ENCODE measurements at places on chromosomes 1 and 21. TPM values are rescaled to one million over a fixed set of nuclear protein-coding genes. Genes with fewer than 3 reads are reported as not detected.

DNA sequence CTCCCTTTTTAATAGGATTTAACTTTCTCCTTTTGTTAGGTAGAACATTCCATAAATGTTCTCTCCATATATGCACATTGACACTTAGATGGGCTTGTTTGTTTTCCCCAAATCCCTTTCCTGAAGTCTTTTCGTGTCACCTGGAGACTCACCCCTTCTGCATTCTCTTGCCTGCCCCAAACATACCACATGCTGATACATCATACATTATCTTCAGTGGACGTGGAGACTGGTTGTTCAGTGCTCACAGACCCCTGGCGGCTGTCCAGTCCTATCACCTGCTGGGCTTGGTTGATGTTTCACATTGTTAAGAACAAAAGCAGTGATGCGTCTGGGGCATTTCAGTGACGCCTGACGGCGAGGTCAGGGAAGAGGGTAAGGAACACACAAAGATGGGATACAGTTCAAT lies 22.2 kb downstream of the FMOD start:
- no peak for DNase-seq
- no peak overlapping the region for H3K4me3 ChIP-seq
- H3K27me3 ChIP-seq: peaks cover 49% of the 10 kb centered on the region
- no peak overlapping the region for H3K27ac ChIP-seq
- H3K36me3 ChIP-seq: no peaks in the 10 kb centered on the region

DNA sequence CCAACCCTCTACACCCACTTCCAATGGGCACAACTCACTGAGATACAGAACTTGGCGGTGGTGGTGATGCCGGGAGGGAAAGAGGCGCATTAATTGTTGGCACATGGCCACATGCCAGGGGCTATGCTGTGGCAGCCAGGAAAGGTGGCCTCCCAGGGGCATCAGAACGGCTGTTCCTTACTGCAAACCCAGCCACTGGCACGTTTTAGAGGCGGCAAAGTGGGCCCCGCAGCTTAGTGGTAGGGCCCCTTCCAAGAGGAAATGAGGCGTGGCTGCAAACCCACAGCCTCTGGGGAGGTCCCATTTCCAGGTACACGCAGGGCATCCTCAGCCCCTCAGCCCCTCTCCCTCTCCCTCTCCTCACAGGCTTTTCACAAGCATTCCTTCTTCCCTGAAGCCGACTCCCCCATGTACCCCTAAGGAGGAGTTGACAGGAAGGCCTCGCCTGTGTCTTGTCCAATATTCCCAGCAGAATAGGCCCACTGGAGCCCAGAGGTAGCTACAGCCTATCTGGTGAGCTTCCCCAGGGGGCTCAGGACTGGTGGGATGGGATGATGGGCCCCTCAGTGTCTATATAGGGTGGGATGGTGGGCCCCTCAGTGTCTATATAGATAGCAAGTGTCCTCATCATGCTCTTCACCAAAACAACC lies 166.2 kb downstream of the CLIC6 start:
- H3K36me3 ChIP-seq: peaks cover 41% of the 10 kb centered on the region
- H3K27ac ChIP-seq: peak overlapping the region; percentile 52
- H3K4me1 ChIP-seq: peaks cover 28% of the 10 kb centered on the region
- H3K4me3 ChIP-seq: no peak overlapping the region

DNA sequence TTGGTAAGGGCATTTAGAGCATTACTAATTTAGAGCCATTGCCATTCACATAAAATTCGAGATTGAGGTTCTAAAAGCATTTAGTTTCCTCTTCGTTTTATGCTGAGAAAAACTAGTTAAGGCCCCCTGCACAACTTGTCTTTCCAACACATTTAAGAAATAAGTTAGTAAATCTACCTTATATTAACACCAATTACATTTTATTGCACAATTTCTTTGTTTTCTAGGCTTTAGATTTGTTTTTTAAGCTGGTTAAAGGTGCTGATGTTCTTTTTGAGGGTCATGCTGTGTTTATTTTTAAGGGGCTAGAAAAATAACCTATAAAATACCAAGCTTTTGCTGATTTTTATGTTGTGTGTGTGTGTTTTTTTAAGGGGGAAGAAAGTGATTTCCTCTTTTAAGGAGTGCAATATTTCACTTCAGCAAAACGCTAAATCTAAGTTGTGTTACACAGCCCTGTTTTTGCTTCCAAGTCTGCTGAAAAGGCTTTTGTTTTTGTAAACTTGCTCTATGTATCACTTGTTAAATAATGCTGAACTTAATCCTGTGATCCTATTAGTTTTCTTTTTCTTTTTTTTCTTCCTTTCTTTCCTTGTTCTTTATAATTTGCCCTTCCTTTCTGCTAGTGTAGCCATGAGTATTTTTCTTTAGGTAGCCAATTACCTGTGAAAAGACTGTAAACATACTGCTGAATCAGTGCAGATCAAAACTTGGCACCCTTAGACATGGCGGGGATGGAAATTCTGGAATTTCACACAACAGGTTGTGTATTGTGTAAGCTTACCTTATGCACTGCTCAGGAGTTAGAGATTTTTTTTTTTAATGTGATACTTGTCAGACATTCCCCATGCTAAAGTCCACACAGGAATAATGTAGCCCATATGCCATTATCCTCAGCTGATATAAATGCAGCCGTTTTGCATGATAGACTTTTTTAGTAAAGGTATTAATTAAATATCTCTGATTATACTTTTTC lies 1.5 kb downstream of the CEPT1 start:
- peak overlapping the region; percentile 77 for H3K4me3 ChIP-seq
- H3K27ac ChIP-seq: no peak overlapping the region
- no peak for DNase-seq
- H3K36me3 ChIP-seq: no peaks in the 10 kb centered on the region
- H3K27me3 ChIP-seq: no peaks in the 10 kb centered on the region

GRCh38 chr1:176577646-176578197 lies 114.7 kb downstream of the PAPPA2 start:
- no peaks in the 10 kb centered on the region for H3K27me3 ChIP-seq
- H3K36me3 ChIP-seq: no peaks in the 10 kb centered on the region
- H3K4me3 ChIP-seq: no peak overlapping the region
- H3K27ac ChIP-seq: no peak overlapping the region
- no peak for DNase-seq
- H3K4me1 ChIP-seq: no peaks in the 10 kb centered on the region

DNA sequence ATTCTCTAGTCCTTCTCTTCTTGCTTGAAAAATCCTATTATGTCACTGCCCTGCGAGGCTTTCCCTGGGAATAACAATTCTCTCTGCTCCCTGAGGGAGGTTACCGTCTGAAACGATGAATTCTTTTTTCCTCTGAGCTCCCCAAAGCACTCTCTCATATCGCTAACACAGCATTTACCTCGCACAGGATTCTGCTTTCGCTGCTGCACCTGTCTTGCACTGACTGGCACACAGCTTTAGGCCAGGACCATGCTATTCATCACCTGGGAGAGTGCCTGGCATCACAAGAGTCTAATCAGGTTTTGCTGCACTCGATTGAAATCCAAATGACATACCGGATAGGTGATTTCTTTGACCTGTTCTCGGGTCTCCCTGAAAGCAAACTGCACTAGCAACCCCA lies 52.8 kb upstream of the GNG4 start:
- no peak for DNase-seq
- no peaks in the 10 kb centered on the region for H3K4me1 ChIP-seq
- H3K27me3 ChIP-seq: no peaks in the 10 kb centered on the region
- peaks cover 2% of the 10 kb centered on the region for H3K36me3 ChIP-seq
- H3K4me3 ChIP-seq: no peak overlapping the region
- H3K27ac ChIP-seq: no peak overlapping the region

- peaks cover 9% of the 10 kb centered on the region for H3K4me1 ChIP-seq
- H3K27me3 ChIP-seq: no peaks in the 10 kb centered on the region
- H3K36me3 ChIP-seq: peaks cover 4% of the 10 kb centered on the region
- H3K27ac ChIP-seq: no peak overlapping the region
- H3K4me3 ChIP-seq: no peak overlapping the region
- DNase-seq: peak; percentile 79
Observed at GRCh38 chr1:91754348-91754747, 131.6 kb downstream of the TGFBR3 start.

GRCh38 chr1:192937128-192937527 lies 122.0 kb downstream of the UCHL5 start:
- H3K4me1 ChIP-seq: no peaks in the 10 kb centered on the region
- H3K27me3 ChIP-seq: no peaks in the 10 kb centered on the region

DNA sequence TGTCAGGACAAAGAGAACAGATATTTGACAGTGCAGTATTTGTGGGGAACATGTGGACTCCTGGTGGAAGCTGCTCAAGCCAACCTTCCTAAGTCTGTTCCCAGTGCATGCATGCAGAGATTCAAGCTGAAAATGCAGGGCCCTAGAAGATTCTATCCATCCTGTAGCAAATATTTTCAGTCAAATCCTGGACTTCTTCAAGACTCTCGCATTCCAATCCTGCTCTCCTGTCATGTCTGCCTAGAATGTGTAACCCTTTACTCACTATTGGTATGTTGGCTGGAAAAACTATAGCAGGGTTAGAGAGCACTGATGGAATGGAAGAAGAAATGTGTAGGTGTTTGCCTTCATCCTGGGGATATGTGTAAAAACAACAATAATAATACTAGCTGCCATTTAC lies 385.6 kb upstream of the PKN2 start:
- no peaks in the 10 kb centered on the region for H3K4me1 ChIP-seq
- H3K27ac ChIP-seq: no peak overlapping the region
- no peak overlapping the region for H3K4me3 ChIP-seq
- H3K36me3 ChIP-seq: no peaks in the 10 kb centered on the region

- no peak overlapping the region for H3K4me3 ChIP-seq
- no peak for DNase-seq
- H3K4me1 ChIP-seq: no peaks in the 10 kb centered on the region
- H3K27me3 ChIP-seq: no peaks in the 10 kb centered on the region
- H3K36me3 ChIP-seq: no peaks in the 10 kb centered on the region
- no peak overlapping the region for H3K27ac ChIP-seq
Observed at GRCh38 chr21:31358158-31358557, 14.1 kb upstream of the TIAM1 start.

- H3K4me1 ChIP-seq: no peaks in the 10 kb centered on the region
- H3K4me3 ChIP-seq: no peak overlapping the region
- no peaks in the 10 kb centered on the region for H3K36me3 ChIP-seq
- no peaks in the 10 kb centered on the region for H3K27me3 ChIP-seq
- no peak for DNase-seq
Observed at GRCh38 chr21:30447056-30447455, 7.0 kb downstream of the KRTAP15-1 start.

- no peak overlapping the region for H3K27ac ChIP-seq
- no peak for DNase-seq
- H3K4me1 ChIP-seq: peaks cover 2% of the 10 kb centered on the region
- H3K4me3 ChIP-seq: no peak overlapping the region
Observed at GRCh38 chr21:45575993-45576837, 34.0 kb upstream of the SLC19A1 start.

DNA sequence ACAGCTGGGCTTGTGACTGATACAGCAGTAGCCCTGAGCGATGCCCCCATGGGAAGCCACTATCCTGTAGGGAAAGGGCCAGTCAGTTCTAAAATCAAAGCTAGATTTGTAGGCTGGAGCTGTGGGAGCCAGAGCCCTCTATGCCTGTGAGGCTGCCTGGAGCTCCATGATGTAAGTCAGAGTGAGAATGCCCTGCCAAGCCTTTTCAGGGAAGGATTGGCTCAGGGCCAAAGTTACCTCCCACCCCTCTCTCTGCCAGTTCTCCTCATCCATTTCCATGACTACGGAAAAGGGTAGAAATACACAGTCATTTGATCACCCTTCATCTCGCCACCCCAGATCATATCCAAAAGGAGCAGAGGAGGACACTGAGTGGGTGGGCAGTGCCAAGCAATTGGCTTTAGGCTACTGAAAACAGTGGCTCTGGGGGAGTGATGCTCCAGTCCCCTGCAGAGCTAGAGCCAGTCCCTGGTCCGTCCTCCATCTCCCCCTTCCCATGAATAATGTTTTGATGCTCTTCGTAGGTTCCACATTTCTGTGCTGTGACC lies 59.5 kb upstream of the KCNA3 start:
- DNase-seq: no peak
- no peaks in the 10 kb centered on the region for H3K4me1 ChIP-seq
- H3K27me3 ChIP-seq: peaks cover 3% of the 10 kb centered on the region
- H3K27ac ChIP-seq: no peak overlapping the region
- no peak overlapping the region for H3K4me3 ChIP-seq
- H3K36me3 ChIP-seq: no peaks in the 10 kb centered on the region

DNA sequence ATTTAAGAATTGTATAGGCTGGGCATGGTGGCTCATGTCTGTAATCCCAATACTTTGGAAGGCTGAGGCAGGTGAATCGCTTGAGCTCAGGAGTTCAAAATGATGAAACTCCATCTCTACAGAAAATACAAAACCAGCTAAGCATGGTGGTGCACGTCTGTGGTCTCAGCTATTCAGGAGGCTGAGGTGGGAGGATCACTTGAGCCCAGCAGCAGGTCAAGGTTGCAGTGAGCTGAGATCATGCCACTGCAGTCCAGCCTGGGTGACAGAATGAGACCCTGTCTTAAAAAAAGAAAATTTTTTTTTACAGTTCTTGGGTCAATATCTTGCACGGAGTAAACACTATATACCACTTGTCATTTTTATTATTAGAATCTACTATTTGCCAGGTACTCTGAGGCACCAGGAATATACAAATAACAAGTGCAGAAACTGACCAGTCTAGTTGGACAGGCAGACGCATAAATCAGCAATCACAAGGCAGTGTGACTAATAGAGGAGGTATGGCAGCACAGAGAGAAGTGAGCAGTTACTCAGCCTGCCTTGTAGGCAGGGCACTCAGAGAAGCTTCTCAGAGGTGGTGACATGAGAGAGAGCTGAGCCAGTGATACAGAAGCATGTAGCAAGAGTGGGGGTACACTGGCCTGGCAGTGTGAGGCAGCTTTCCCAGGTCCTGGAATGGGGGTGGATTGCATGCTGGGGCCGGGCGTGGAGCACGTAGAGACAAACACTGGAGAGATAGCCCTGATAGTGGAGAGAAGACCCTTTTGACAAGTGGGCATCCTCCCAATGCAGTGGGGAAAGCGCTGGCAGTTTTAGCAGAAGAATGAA lies 8.0 kb downstream of the PHLDA3 start:
- H3K27ac ChIP-seq: peak overlapping the region; percentile 83
- no peak overlapping the region for H3K4me3 ChIP-seq
- H3K27me3 ChIP-seq: no peaks in the 10 kb centered on the region

GRCh38 chr1:33234131-33234530 lies 22.2 kb upstream of the ZNF362 start:
- no peak overlapping the region for H3K4me3 ChIP-seq
- no peaks in the 10 kb centered on the region for H3K36me3 ChIP-seq
- H3K27ac ChIP-seq: no peak overlapping the region
- 0 out of 2 replicates have a peak, but pooled peaks cover 2% of the 10 kb centered on the region for H3K27me3 ChIP-seq
- DNase-seq: no peak
- peaks cover 3% of the 10 kb centered on the region for H3K4me1 ChIP-seq

- H3K4me3 ChIP-seq: no peak overlapping the region
- H3K27ac ChIP-seq: no peak overlapping the region
- H3K36me3 ChIP-seq: no peaks in the 10 kb centered on the region
- no peaks in the 10 kb centered on the region for H3K27me3 ChIP-seq
Observed at GRCh38 chr21:28454564-28455252, 538.0 kb downstream of the LTN1 start.

DNA sequence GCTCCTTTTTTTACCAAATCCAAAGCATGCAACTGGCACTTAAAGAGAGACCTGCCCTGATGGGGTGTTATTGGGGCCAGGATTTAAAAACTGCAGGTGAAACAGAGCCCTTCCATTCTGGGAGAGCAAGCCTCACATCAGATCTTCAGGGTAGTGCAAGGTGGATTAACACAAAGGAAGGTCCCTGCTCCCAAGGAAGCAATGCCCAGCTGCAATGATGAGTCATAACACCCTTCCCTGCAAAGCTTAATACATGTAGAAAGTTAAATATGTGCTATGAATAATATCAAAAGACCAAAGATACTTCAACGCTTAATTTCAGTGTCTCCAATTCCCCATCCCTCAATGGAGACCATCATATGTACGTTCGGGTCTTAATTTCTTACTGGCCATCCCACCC lies 508.0 kb downstream of the OMA1 start:
- no peak overlapping the region for H3K4me3 ChIP-seq
- H3K27me3 ChIP-seq: no peaks in the 10 kb centered on the region
- DNase-seq: no peak
- no peaks in the 10 kb centered on the region for H3K36me3 ChIP-seq
- no peak overlapping the region for H3K27ac ChIP-seq

GSTM5 gene
- total RNA-seq: 0.28 TPM

LRRC3 gene
- total RNA-seq: under 0.01 TPM

VANGL2 gene
- 0.28 TPM for total RNA-seq
